Prostate gland (tissue), 2 donors: ENCODE measurements at places on chromosomes 1 and 21. TPM values are rescaled to one million over a fixed set of nuclear protein-coding genes. Genes with fewer than 3 reads are reported as not detected.

GRCh38 chr1:58748666-58749065 lies 35.2 kb downstream of the JUN start:
- no peak for DNase-seq
- peaks cover 8% of the 10 kb centered on the region for H3K4me1 ChIP-seq
- no peak overlapping the region for H3K27ac ChIP-seq
- H3K36me3 ChIP-seq = no peaks in the 10 kb centered on the region
- no peak overlapping the region for H3K4me3 ChIP-seq
- no peaks in the 10 kb centered on the region for H3K27me3 ChIP-seq

- H3K36me3 ChIP-seq = no peaks in the 10 kb centered on the region
- H3K27me3 ChIP-seq = no peaks in the 10 kb centered on the region
- H3K4me3 ChIP-seq = no peak overlapping the region
Measured at GRCh38 chr1:65170511-65171142, 22.6 kb downstream of the AK4 start.

- H3K4me1 ChIP-seq = no peaks in the 10 kb centered on the region
- no peak for DNase-seq
- no peak overlapping the region for H3K4me3 ChIP-seq
- no peak overlapping the region for H3K27ac ChIP-seq
- no peaks in the 10 kb centered on the region for H3K27me3 ChIP-seq
Measured at GRCh38 chr1:98296681-98297080, 364.8 kb upstream of the SNX7 start.

DNA sequence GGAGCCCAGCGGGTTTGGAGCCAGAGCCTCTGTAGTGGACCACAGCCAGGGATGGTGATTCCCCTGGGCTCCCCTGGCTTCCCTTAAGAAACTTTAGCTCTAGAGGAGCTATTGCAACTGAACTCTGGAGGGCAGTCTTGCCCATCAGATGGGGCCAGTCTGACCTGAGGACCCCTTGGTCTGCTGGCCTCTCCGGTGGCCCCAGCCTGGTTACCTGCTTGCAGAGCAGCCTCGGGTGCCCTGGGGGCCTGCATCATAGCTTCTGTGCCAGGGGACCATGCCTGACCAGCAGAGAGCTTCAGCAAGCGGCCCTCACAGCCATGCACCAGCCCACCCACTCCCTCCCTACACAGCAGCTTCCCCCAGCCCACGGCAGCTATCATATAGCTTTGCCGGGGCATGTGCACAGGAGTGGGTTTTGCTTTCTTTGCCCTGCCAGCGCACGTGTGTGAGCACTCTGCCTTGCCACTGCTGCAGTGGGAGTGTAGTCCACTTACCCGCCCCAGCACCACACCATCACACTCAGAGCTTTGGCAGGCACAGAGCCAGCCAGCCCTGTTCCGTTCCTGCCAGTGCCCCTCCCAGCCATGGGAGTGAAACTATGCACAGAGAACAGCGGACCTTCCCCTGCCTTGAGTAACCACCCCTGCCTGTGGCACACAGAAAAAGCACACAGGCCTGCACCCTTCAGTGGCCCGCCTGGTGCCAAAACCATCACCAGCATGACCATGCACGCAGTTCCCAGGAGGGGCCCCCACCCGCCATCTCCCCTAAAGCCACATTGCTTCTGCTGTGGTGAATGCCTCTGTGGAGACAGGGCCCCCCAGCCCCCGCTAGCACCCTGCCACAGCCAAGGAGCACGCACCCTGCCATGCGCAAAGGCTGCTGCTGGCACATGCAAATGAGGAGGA lies 442.9 kb upstream of the NEGR1 start:
- H3K36me3 ChIP-seq = no peaks in the 10 kb centered on the region
- no peaks in the 10 kb centered on the region for H3K4me1 ChIP-seq
- DNase-seq = no peak

- H3K27ac ChIP-seq = no peak overlapping the region
- H3K27me3 ChIP-seq = peaks cover 29% of the 10 kb centered on the region
- DNase-seq = peak; percentile 67
- no peaks in the 10 kb centered on the region for H3K36me3 ChIP-seq
- peaks cover 9% of the 10 kb centered on the region for H3K4me1 ChIP-seq
Measured at GRCh38 chr1:156421062-156421938, 52.3 kb downstream of the RHBG start.

DNA sequence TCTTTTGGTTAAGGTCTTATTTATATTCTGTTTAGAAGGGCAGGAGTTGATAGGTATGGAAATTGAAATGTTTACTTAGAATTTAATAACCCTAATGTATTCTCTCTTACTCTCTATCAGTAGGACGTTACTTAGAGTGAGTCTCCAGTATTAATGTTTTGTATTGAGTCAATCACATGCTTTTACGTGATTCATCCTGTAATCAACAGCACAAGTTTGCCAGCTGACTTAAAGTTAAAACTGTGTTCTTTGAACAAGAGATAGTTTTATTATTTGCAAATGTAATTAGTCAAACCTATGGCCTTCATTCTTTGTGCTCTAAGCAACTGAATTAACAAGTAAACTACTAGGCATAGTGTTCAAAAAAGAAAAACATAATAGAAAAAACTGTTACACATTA lies 57.3 kb downstream of the PKN2 start:
- no peaks in the 10 kb centered on the region for H3K27me3 ChIP-seq
- no peak overlapping the region for H3K4me3 ChIP-seq
- no peak overlapping the region for H3K27ac ChIP-seq
- H3K4me1 ChIP-seq = no peaks in the 10 kb centered on the region

LCE3D gene
- total RNA-seq = not detected

MYOC gene
- 3.7 TPM for total RNA-seq
